Small intestine (tissue), 16 donors: ENCODE measurements at places on chromosomes 2 and 18. TPM values are rescaled to one million over a fixed set of nuclear protein-coding genes. Genes with fewer than 3 reads are reported as not detected.

Gene TLX2
- not detected for polyA plus RNA-seq

GRCh38 chr18:22490429-22490846 is 72.7 kb upstream of the CTAGE1 start:
- peaks cover 59% of the 10 kb centered on the region for H3K4me1 ChIP-seq
- H3K36me3 ChIP-seq: no peaks in the 10 kb centered on the region
- H3K27ac ChIP-seq: peak overlapping the region; percentile 90

- H3K36me3 ChIP-seq: no peaks in the 10 kb centered on the region
- H3K27ac ChIP-seq: no peak overlapping the region
- H3K27me3 ChIP-seq: no peaks in the 10 kb centered on the region
- H3K4me3 ChIP-seq: no peak overlapping the region
- no peaks in the 10 kb centered on the region for H3K4me1 ChIP-seq
- no peak for DNase-seq
Measured at GRCh38 chr2:12918835-12919445, 202.2 kb downstream of the TRIB2 start.

GRCh38 chr2:29910960-29911359 is 10.4 kb downstream of the ALK start:
- DNase-seq: no peak
- no peaks in the 10 kb centered on the region for H3K4me1 ChIP-seq
- peaks cover 5% of the 10 kb centered on the region for H3K27me3 ChIP-seq
- no peak overlapping the region for H3K27ac ChIP-seq

DNA sequence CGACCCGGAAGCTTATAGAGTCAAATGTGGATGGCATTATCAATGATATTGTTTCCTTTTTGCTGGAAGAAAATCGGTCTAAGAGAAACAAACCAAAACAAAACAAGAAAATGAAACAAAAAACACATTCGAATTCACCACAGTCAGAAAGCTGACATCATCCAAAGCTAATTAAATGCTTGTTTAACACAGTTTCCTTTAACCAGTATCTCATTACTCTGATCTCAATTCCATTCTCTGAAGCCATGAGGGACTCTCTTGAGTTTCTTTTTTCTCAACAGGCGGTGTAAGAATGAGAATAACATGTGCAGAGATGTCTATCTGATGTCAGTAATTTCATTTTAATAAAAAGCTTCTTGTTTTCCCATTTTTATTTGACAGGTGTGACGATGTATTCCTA is 1448.3 kb upstream of the DDX18 start:
- no peaks in the 10 kb centered on the region for H3K4me1 ChIP-seq
- no peak overlapping the region for H3K4me3 ChIP-seq
- DNase-seq: no peak
- no peak overlapping the region for H3K27ac ChIP-seq
- H3K36me3 ChIP-seq: no peaks in the 10 kb centered on the region
- no peaks in the 10 kb centered on the region for H3K27me3 ChIP-seq
